Germinal center (tissue), 1 donor: ENCODE measurements at places on chromosomes 13 and 19.
A peak's percentile ranks its signal among the peaks of the same experiment; 100 is the strongest.

- DNase-seq, result no peak
Observed at GRCh38 chr13:36377826-36378468, 31.8 kb upstream of the SPART start.

GRCh38 chr19:40974633-40975037 lies 16.4 kb upstream of the CYP2B6 start:
- peak; percentile 65 for DNase-seq

- DNase-seq, result no peak
Observed at GRCh38 chr19:49418511-49418910, 4.7 kb downstream of the PTH2 start.

DNA sequence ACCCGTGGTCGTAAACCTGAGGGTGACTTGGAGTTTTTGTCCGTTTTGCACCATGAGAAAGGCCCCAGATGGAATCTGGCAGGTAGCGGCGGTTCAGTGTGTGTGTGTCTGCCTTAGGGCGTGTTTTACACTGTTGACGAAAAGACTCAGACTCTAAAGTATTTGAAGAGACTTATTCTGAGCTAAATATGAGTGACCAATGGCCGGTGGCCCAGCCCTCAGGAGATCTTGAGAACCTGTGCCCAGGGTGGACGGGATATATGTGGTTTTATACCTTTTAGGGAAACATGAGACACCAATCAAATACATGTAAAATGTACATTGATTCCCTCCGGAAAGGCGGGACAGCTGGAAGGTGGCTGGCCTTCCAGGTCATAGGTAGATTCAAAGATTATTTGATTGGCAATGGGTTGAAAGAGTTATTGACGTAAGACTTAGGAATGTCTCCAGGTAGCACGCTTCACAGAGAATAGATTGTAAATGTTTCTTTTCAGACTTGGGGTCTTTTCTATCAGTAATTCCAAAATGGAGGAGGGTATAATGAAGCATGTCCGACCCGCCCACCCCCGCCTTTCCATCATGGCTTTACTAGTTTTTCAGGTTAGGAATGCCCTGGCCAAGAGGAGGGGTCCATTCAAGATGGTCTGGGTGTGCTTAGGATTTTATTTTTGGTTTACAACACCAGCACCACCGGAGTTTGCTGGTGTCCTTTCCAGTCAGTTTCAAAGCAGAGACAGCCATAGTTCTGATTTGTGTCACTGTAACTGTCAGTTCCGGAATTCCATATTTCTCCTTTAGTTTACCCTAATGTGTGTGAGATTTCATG lies 1.0 kb upstream of the ZNF529 start:
- no peak for DNase-seq

DNA sequence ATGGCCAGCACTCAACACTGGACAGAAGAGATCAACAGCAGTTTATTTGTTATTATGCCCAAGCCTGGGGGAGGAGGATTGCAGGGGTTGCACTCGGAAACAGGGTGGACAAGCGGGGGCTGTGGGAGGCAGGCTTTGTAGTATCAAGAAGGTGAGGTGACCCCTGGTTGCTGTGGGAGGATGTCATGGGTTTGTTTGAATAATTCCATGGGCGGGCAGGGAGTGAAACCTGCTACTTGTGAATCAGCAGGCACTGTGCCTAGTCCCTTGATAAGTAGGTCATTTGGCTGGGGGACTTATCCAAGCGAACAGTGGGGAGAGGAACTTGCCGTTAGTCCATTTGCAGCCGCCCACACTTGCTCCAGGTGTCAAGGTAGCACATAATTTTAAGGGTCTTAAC lies 84.4 kb upstream of the KCTD15 start:
- DNase-seq, result no peak

DNA sequence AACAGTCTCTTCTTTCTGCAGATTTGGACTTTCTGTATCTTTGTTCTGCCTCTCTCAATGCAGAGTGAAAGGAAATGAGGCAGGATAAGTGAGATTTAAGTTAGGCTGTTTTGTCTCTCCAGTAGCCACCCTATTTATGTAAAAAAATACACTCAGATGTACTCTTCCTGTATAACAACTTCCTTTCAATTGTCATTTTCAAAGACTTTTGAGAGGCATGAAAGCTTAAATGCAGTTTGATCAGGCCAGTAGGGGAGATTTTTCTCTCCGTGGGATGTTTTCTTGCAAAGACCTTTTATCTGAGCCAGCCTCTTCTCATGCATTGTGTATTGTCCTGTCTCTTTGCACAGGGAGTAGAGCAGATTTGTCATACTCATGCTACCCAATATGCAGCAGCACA lies 166.8 kb downstream of the SLITRK5 start:
- DNase-seq, result no peak

GRCh38 chr13:31124204-31124603 lies 37.5 kb downstream of the HSPH1 start:
- no peak for DNase-seq

GRCh38 chr13:74329962-74330361 lies 195.8 kb upstream of the KLF12 start:
- no peak for DNase-seq

- DNase-seq, result no peak
Observed at GRCh38 chr19:30387311-30388115, 15.3 kb downstream of the ZNF536 start.

DNA sequence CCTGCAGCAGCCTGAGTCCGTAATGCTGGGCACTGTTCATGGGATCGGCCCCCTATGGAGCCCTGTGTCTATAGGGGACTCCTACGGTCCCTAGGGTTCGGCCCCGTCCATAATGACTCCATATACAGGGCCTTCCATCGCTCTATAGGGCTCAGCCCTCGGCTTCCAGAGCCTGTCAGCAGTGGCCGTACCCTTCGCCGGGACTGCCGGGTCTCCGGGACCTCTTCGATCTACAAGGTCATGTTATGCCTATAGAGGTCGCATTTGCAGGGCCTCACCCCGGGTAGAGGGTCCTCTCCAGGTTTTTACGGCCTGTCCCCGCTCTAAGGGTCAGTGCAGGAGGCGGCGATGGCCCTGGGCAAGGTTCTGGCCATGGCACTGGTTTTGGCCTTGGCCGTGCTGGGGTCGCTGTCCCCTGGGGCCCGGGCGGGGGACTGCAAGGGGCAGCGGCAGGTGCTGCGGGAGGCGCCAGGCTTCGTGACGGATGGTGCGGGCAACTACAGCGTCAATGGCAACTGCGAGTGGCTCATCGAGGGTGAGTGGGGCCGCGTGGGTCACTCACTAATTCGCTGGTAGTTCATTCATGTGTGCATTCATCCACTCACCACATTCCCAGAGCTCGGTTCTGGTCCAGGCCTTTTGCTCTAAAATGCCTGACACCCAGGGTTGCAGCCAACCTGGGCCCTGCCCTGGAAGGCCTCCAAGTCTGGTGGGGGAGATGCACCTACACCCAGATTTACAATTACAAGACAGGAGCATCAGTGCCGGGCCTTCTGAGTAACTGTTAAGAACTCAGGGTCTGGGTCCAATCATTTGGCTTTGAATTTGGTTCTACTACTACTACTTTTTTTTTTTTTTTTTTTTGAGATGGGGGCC lies 699 bp downstream of the MEGF8 start:
- peak; percentile 49 for DNase-seq

- no peak for DNase-seq
Observed at GRCh38 chr13:72125561-72125960, 258.6 kb upstream of the DACH1 start.

- DNase-seq, result no peak
Observed at GRCh38 chr19:48405850-48406249, 12.4 kb downstream of the GRIN2D start.
